ENCODE measurements at places on chromosomes 5 and 9. TPM values are rescaled to one million over a fixed set of nuclear protein-coding genes. Genes with fewer than 3 reads are reported as not detected.

Gene SGCD
- total RNA-seq: 0.49 TPM

- no peak for DNase-seq
These were observed 170.5 kb upstream of the PPP1R26 start for GRCh38 chr9:135308821-135309762.

DNA sequence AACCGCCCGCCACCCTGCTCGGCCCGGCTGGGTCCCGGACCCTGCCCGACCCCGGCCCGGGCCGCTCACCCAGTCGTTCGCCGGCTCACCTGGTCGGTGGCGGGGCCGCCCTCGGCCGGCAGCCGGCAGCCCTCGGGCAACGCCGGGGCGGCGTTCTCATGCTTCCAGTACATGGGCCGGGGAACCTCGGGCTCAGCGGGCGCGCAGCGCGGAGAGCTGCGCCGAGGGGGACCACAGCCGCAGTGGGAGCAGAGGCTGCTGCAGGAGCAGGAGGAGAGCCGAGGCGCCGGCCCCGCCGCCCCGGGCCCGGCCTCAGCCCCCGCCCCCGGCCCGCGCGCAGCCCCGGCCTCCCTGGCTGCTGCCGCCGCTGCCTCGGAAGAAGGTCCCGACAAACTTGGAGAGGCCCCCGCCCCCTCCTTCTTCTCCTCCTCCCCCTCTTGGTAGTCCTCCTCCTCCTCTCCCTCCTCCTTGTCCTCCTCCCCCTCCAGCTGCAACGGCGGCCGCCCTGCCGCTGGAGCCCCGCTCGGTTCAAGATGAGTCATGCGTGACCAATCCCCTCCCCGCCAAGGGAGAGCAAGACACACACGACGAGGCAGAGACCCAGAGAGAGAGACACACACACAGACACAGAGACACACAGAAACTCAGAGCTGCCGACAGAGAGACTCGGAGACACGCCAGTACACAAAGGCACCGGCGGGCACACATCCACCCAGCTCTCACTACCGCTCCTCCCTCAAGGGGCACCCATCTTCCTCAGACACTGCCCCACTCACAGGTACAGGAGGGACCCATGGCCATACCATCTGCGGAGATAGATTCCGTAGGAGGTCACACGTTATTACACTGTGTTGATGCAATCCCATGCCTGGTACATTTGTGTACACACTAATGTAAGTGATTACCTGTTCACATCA, at the start of gene LHX6:
Gene LHX6, minus strand, starts transcription at position 390 of the 917 bp plus-strand sequence. Its CDS starts 217 bp downstream, at position 173.
- DNase-seq: peak; percentile 61

Gene PCDHB4
- not detected for total RNA-seq

Gene PCDHGB5
- not detected for total RNA-seq

DNA sequence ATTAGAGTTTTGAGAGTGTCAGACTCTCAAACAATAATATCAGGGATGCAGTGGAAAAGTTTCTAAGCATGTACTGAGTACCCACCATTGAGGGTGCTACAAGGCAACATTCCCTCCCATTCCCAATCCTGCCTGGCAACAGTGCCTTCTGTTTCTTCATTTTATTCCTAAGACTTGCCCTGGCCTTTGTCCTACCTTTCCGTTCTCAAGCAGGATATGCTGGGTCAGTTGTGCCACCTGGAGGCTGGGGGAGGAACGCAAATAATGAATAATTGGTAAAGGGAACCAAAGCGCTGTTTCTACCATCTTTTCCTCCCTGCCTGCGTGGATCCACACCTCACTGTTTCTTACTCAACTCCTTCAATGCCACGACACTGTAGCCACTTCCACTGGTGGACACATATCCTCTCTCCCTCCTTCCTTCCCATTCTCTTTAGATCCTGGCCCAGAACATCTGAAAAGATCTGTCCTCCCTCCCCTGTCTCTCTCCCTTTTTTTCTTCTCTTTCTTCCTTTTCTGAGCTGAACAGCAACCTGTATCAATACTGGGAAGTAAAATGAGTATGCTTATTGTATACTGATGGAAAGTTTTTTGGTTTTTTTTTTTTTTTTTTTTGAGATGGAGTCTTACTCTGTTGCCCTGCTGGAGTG, 149.5 kb downstream of the C9orf152 start:
- peak; percentile 29 for DNase-seq

DNA sequence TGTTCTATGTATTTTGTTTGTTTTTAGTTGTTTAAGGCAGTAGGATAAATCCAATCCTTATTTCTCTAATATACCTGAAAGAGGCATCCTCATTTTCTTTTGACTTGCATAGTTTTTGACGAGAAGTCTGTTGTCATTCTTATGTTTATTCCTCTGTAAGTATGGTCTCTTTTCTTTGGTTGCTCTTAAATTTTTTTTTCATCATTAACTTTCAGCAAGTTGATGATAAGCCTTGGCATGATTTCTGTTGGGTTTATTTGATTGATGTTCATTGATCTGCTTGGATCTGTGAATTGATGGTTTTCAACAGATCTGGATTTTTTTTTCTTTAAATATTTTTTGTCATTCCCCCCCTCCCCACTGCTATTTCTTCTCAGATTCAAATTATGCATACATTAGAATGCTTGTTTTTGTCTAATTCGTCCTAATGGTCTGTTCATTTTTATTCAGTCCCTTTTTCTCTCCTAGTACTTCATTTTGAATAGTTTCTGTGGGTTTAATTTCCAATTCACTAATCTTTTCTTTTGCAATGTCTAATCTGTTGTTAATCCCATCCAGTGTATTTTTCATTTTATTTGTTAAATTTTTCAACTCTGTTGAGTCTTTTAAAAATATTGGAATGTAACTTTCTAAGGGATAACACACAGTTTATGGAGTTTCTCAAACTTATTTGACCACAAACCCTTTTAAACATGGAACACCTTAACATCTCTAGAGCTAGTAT, 495.9 kb downstream of the CSNK1G3 start:
- DNase-seq: no peak

GRCh38 chr9:71147368-71147767, 25.9 kb upstream of the TRPM3 start:
- DNase-seq: no peak

Gene AJM1
- total RNA-seq: 0.82 TPM

GRCh38 chr9:90556897-90557675, 85.5 kb downstream of the DIRAS2 start:
- DNase-seq: no peak

DNA sequence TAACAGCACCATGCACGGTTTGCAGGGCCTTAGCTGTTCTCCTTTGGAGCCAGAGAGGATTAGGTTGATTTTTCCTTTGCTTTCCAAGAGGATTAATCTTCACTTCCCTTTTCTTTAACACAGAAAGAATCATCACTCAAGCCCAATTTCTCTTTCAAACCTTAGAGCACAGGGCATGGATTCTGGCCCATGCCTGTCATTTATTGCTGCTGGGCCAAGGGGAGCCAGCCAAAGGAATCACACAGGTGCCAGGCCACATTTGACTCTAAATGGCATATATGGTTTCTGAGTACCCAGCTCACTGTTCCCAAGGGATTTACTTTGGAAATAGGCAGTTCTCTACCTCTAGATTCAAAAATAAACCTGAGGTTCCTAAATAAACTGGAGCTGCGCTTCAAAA, 58.3 kb downstream of the FBXL7 start:
- DNase-seq: no peak

GRCh38 chr5:113054899-113055298, 78.3 kb downstream of the DCP2 start:
- no peak for DNase-seq

GRCh38 chr9:20624201-20625002, 2.1 kb upstream of the MLLT3 start:
- DNase-seq: peak; percentile 56

DNA sequence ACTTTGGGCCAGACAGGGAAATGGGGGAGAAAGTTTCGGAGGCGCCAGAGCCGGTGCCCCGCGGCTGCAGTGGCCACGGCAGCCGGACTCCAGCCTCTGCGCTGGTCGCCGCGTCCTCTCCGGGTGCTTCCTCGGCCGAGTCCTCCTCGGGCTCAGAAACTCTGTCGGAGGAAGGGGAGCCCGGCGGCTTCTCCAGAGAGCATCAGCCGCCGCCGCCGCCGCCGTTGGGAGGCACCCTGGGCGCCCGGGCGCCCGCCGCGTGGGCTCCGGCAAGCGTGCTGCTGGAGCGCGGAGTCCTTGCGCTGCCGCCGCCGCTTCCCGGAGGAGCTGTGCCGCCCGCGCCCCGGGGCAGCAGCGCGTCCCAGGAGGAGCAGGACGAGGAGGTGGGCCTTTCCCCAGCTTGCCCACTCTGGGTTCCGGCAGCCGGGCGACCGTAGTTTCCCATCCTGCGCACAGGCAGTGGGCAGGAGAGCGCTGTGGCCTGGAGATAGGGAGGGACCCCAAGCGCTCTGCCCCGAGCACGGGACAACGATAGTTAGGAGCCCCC, 516 bp downstream of the MAST4 start:
- DNase-seq: peak; percentile 23

DNA sequence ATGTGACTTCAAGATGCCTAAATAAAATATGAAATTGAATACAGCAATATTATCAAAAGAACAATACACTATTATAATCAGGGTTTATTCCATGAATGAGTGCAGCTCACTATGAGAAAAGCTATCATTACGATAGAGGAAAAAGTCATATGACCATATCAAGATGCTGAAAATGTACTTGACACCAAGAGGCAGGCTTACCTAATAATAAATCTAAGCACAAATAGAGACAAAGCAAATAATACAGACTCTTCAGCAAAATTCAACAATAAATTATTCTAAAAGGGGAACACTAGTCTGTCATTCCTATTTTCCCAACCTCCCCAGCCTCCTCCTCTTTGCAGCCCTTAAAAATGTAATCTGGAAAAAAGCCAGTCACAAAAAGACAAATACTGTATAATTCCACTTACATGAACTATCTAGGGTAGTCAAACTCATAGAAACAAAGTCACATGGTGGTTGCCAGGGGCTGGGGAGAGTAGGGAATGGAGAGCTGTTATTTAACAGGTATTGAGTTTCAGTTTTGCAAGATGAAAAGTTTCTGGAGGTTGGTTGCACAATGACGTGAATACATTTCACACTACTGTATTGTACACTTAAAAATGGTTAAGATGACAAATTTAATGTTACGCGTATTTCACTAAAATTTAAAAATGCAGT, 148.4 kb downstream of the NFIB start:
- DNase-seq: no peak

- no peak for DNase-seq
These were observed 131.1 kb upstream of the ICE1 start for GRCh38 chr5:5291357-5291756.
